ENCODE measurements at places on chromosomes 3 and 15.

DNA sequence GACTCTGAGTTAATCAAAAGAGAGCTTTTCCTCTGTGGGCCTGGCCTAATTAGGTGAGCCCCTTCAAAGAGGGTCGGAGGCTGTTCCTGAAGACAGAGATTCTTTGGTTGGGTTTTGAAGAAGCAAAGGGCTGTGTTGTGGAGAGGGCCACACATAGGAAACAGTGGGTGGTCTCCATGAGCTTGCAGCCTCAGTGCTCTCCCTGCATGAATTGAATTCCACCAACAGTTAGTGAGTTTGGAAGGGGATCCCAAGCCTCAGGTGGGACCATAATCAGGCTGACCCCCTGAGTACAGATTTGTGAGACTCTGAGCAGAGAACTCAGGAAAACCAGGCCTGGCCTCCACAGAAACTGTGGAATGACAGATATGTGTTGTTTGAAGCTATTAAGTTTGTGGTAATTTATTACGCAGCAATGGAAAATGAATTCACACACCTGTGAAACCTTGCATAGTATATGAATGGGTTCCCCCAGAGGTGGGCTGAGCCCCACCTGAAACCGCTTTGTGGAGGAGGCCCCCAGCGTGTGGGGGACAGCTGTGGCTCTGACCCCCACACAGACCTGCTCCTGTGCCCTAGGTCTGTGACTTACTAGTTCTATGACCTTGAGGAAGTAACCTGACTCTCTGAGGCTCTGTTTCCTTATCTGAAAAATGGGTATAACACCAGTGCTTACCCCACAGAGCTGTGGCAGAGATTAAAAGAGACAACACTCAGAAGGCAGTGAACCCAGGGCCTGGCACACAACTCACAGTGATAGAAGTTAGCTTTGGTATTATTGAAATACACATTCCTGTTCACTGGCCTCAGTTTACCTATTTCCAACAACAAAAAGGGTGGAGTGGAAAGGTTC lies 431.3 kb downstream of the FOXP1 start:
- DNase-seq = no peak

DNA sequence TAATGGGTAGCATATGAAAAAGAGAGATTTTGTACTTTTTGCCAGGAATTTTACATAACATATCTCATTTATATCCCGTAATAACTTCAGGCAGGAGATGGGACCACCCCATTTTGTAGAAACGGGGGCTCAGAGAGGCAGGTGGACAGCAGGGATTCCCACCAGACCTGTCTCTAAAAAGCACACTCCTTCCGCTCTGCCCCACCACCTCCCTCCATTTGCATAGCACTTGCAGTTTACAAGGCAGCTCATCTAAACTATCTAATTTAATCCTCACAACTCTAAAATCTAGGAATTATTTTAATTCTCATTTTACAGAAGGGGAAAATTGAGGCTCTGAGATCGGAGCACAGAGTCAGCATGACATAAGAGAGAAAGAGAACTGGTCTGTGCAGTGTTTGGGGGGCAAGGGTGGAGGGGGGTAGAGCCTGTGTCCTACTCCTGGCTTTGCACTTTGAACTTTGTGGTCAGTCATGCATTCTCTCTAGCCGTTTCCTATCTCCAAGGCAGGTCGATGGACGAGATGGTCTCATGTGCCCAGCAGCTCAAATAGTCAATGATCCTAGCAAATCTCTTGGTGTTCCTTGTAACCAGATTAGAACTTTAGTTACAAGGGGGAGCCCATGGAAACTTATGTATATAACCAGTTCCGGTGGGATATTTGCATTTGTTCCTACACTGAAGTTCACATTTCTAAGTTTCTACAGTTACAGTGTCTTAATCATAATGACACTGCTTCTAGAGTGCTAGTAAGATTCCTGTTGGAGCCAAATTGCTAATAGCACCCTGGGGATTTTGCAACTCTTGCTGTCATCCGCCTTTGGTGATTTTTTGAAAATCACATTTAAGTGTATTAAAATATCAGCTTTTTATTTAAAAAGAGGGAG lies 18.6 kb downstream of the CRYGS start:
- no peak for DNase-seq

GRCh38 chr3:193011958-193012357 lies 94.3 kb upstream of the MB21D2 start:
- no peak for DNase-seq

GRCh38 chr15:88011533-88011932 lies 245.0 kb downstream of the NTRK3 start:
- no peak for DNase-seq

All from BE2C (cell line).